ENCODE measurements at places on chromosomes 7 and 10. TPM values are rescaled to one million over a fixed set of nuclear protein-coding genes. Genes with fewer than 3 reads are reported as not detected.
A peak's percentile ranks its signal among the peaks of the same experiment; 100 is the strongest.

The PCLO gene
- 19.7 TPM for total RNA-seq

The C10orf105 gene
- total RNA-seq, result 4.6 TPM

The CYP26A1 gene
- total RNA-seq, result 0.20 TPM

The BHLHA15 gene
- 0.99 TPM for total RNA-seq

The WNT8B gene
- 0.10 TPM for total RNA-seq

The SEC31B gene
- 11.4 TPM for total RNA-seq

The DBNL gene
- 93.2 TPM for total RNA-seq

The TMEM236 gene
- 0.44 TPM for total RNA-seq

DNA sequence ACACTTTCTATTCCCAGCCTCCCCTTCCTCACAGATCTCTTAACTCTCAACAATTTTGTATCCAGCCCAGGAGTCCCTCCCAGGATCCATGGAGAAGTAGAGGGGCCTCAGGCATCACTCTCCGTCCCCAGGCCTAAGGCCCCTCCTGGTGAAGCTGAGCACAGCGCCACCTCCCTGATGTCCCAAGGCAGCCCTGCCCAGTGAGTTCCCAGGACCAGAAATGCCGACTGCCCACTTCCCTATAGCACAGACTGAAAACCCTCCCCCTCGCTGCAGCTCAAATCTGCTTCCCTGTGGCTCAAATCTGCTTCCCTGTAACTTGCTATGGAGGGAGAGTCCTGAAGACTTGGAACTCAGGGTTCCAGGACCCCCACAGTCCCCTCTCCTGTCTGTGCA is 35.6 kb downstream of the YKT6 start:
- no peak overlapping the region for H3K27ac ChIP-seq
- no peak for DNase-seq
- no peaks in the 10 kb centered on the region for H3K27me3 ChIP-seq
- no peak overlapping the region for H3K4me3 ChIP-seq
- H3K36me3 ChIP-seq, result peaks cover 83% of the 10 kb centered on the region

- no peaks in the 10 kb centered on the region for H3K4me1 ChIP-seq
- H3K27ac ChIP-seq, result no peak overlapping the region
- no peak overlapping the region for H3K4me3 ChIP-seq
- no peak for DNase-seq
These were observed 642.9 kb downstream of the SDK1 start for GRCh38 chr7:3943779-3944520.

DNA sequence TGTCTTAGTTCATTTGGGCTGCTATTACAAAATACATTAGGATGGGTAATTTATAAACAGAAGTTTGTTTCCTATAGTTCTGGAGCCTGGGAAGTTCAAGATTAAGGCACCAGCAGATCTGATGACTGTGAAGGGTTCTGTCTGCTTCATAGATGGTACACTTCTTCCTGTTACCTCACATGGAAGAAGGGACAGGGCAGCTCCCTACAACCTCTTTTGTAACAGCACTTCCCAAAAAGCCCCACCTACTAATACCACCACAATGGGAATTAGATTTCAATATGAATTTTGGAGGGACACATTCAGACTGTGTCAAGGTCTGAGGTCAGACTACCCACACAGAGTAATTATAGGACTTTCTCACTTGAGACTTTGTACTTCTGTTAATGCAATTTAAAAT is 260.3 kb downstream of the ARHGAP12 start:
- no peak overlapping the region for H3K27ac ChIP-seq
- no peak for DNase-seq
- H3K27me3 ChIP-seq, result no peaks in the 10 kb centered on the region
- H3K36me3 ChIP-seq, result no peaks in the 10 kb centered on the region

GRCh38 chr7:93011351-93012294 is 106.2 kb downstream of the SAMD9 start:
- H3K4me3 ChIP-seq, result no peak overlapping the region
- peaks cover 10% of the 10 kb centered on the region for H3K4me1 ChIP-seq
- no peaks in the 10 kb centered on the region for H3K27me3 ChIP-seq
- no peaks in the 10 kb centered on the region for H3K36me3 ChIP-seq

DNA sequence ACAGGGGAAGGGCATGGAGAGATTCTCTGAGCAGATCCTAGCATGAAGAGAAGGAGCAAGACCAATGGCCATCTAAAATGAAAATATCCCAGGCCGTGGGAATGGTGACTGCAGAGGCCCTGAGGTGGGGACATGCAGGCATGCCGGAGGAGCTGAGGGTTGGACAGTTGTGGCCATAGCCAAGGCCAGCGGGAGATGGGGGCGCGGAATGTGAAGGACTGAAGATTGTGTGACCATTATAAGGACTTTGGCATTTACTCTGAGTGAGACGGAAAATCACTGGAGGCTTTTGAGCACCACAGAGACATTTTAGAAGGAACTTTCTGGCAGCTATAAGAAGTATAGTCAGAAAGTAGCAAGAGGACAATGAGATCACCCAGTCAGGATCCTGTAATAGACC is 341.1 kb downstream of the SFMBT2 start:
- no peak overlapping the region for H3K27ac ChIP-seq
- H3K36me3 ChIP-seq, result no peaks in the 10 kb centered on the region
- H3K27me3 ChIP-seq, result no peaks in the 10 kb centered on the region
- H3K4me1 ChIP-seq, result no peaks in the 10 kb centered on the region
- DNase-seq, result no peak

DNA sequence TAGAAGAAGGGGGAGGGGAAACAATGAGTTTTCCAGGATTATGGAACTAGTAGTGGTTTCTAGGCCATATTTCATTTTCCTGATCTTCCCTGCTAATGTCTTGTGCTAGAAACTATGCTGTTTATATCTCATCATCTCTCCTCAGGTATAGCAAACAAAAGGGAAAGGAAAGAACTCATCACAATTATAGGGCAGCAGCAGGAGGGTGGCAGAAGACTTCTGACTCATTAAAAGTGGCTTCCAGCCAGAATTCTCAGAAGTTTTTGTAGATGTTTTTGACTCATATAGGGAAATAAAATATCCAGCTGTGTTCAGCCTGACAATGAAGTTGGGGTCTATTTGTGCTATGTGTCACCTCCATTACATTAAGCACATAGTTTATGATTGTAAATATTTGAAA is 6.5 kb downstream of the AHR start:
- no peak for DNase-seq
- no peaks in the 10 kb centered on the region for H3K36me3 ChIP-seq
- H3K4me1 ChIP-seq, result no peaks in the 10 kb centered on the region
- H3K4me3 ChIP-seq, result no peak overlapping the region

DNA sequence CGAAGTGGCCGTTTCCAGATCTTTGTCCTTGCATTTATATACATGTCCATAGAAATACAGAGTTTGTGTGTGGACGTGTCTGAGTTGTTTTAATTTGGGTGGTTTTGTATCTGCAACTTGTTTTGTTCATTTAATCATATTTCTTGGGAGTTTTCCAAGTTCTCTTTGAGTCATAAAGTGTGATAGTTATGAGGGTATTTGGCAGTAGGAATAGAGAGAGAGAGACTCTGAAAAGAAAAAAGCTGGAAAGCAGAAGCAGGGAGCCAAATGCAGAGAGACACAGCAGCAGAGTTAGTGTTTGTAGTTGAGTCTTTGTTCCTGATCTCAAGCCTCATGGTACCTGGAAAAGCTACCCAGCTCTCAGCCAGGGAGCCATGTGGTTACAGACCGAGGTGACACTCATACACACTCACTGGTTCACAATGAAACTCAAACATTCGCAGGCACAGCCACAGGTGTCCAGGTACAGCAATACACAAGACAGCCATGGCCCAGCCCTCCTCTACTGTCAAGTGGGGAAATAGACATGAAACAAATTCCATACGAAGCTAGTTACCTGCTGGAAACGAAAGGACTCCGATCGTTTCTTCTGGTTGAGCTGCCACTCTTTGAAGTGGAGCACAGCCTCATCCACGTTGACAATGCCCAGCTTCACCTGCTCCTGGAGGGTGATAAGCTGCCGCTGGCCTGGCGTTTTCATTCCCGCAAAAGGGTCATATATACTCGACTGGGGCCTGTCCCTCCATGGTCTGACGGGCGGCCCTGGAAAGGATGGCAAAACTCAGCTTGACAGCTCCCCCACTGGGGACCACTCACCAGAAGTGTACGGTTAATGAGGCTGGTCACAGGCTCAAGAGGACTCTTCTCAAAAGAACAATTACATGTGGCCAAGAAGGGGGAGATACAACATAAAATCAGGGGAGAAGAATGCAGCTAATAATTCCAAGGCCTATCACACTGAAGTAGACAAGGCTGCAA is 33.3 kb upstream of the TM9SF3 start:
- no peak overlapping the region for H3K4me3 ChIP-seq
- H3K27ac ChIP-seq, result no peak overlapping the region
- H3K4me1 ChIP-seq, result peaks cover 21% of the 10 kb centered on the region

DNA sequence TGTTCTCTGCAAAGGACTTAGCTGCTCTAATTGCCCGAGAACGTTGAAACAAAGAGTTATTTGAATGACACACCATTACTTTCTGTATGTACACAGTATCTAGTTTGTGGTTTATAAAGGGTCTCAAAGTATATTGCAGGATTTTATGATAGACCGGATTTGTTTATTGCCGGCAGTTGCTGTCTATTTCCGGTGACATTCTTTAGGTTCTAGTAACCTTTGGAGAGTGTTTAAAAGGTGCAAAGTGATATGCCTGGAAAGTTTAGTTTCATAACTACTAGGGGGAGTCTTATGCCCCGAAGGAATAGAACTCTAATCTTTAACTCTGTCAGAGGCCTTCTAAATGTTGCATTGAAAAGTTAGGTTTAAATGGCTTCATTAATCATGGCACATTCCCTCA is 63.8 kb downstream of the PAPSS2 start:
- no peaks in the 10 kb centered on the region for H3K36me3 ChIP-seq
- H3K27me3 ChIP-seq, result no peaks in the 10 kb centered on the region
- DNase-seq, result no peak
- no peaks in the 10 kb centered on the region for H3K4me1 ChIP-seq
- no peak overlapping the region for H3K27ac ChIP-seq
- H3K4me3 ChIP-seq, result no peak overlapping the region

DNA sequence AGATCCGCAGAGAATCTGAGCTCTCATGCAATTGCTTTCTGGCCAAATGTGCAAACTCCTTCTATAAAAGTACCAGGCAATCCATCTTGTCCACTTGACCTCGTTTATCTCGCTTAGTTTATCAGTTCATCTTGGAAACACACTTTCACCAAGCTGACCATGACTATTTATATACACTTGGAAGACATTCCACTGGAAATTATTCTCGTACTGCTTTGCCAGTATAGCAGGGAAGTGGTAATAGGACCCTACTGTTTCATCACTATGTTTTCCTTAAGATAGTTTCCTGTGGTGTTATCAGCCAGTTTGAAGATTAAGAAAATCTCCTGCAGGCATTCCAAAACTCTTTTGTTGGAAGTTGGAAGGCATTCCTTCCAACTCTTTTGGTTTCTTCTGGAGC is 115.3 kb upstream of the FAM171A1 start:
- no peaks in the 10 kb centered on the region for H3K36me3 ChIP-seq
- H3K27ac ChIP-seq, result no peak overlapping the region
- no peaks in the 10 kb centered on the region for H3K4me1 ChIP-seq
- no peak for DNase-seq

GRCh38 chr7:91324663-91325062 is 60.4 kb downstream of the FZD1 start:
- H3K27ac ChIP-seq, result no peak overlapping the region
- no peaks in the 10 kb centered on the region for H3K4me1 ChIP-seq
- no peaks in the 10 kb centered on the region for H3K27me3 ChIP-seq
- H3K36me3 ChIP-seq, result no peaks in the 10 kb centered on the region

DNA sequence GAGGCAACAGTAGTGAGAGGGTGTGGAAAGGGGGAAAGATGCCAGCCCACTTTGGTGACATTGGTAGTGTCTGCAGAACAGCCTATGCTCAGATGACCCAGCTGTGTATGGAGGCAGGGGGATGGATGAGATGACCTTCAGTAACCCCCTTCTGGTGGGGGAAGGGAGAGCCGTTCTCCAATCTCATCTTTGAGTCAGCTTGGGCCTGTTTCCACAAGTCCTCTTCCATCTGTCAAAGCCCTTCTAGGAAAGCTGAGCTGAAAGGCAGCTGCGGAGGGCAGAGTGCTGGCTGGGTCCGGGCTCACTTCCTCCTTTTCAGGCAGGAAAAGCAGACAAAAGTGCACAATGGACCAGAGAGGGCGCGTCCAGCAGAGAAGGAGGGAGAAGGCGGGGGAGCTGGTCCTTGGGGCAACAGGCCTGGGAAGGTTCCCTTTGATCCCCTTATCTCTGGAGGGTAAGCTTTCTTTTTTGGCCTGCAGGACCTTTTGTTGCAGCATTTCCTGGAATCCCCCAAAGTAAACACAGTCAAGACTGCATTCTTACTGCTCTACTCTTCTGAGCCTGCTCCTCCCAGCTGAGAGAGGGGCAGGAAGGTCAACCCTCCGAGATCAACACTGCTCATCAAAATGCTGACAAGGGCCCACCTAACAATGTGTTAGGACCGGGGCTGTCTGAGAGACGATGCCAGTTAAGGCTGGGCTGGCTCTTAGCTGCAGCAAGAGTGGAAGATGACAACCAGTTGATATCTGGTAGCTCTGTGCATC is 1.2 kb upstream of the LRMDA start:
- H3K4me1 ChIP-seq, result peaks cover 20% of the 10 kb centered on the region
- no peak overlapping the region for H3K27ac ChIP-seq
- H3K4me3 ChIP-seq, result no peak overlapping the region
- no peak for DNase-seq

DNA sequence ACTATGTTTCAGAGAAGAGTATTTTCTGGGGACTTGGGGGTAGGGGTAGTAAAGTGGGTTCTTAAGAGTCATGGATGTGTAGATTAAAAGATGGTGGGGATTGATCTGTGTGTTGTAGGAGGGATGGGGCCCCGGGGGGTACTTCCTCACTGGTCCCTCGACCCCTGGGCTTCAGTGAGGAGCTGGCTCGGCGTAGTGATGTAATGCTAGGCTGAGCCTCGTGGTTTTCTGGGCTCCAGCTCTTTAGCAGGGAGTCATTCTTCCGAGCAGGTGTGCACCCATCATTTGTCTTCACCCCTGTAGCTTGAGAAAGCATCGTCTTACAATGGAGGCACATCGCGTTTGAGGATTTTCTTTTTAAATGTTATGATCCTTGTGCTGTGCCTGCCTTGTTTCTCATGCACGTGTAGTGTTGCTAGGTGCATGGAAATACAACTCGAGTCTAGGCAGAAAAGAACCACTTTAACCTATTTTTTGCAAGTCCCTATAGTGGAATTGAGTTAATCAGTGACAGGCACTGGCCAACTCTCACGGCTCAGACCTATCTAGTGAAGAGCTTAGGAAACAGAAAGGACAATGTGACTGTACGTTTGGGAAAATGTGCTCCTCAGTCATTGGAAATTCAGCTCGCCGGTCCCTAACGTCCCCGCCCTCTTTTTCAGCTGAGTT is 106.1 kb upstream of the BTBD16 start:
- H3K27me3 ChIP-seq, result peaks cover 2% of the 10 kb centered on the region
- DNase-seq, result no peak
- peak overlapping the region; percentile 78 for H3K27ac ChIP-seq
- peak overlapping the region; percentile 63 for H3K4me3 ChIP-seq
- peaks cover 57% of the 10 kb centered on the region for H3K4me1 ChIP-seq
- H3K36me3 ChIP-seq, result peaks cover 3% of the 10 kb centered on the region

- no peak for DNase-seq
- H3K36me3 ChIP-seq, result no peaks in the 10 kb centered on the region
- no peak overlapping the region for H3K27ac ChIP-seq
- H3K4me1 ChIP-seq, result no peaks in the 10 kb centered on the region
- no peak overlapping the region for H3K4me3 ChIP-seq
These were observed 18.6 kb downstream of the C7orf33 start for GRCh38 chr7:148609045-148609725.
